ENCODE measurements at places on chromosomes 1 and 21.

- peak; percentile 14 for DNase-seq
- H3K27ac ChIP-seq = peak overlapping the region; percentile 55
- peaks cover 3% of the 10 kb centered on the region for H3K36me3 ChIP-seq
- no peaks in the 10 kb centered on the region for H3K27me3 ChIP-seq
- H3K4me1 ChIP-seq = peaks cover 40% of the 10 kb centered on the region
- H3K4me3 ChIP-seq = peak overlapping the region; percentile 46
Observed at GRCh38 chr1:235275223-235275622, 52.8 kb downstream of the ARID4B start.

DNA sequence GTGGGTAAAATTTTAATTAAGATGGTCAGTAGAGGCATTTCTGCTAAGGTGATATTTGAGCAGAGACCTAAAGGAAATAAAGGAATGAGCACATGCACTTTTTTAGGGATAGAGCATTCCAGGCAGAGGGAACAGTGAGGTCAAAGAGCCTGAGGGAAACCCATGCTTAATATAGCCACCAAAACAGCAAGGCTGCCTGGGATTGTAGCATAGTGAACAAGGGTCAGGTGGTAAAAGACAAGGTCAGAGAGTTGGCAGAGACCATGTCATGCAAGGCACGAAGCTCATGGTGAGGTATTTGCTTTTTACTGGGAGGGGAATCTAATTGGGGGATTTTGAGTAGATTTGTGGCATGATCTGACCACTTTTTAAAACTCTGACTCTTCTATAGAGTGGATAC is 344.6 kb upstream of the LRRC7 start:
- no peak overlapping the region for H3K4me3 ChIP-seq
- no peaks in the 10 kb centered on the region for H3K36me3 ChIP-seq
- no peaks in the 10 kb centered on the region for H3K27me3 ChIP-seq
- no peak for DNase-seq
- H3K4me1 ChIP-seq = no peaks in the 10 kb centered on the region

GRCh38 chr1:6128276-6129081 is 51.6 kb downstream of the CHD5 start:
- no peaks in the 10 kb centered on the region for H3K27me3 ChIP-seq
- DNase-seq = no peak
- H3K4me3 ChIP-seq = no peak overlapping the region
- no peak overlapping the region for H3K27ac ChIP-seq
- H3K4me1 ChIP-seq = no peaks in the 10 kb centered on the region
- no peaks in the 10 kb centered on the region for H3K36me3 ChIP-seq

DNA sequence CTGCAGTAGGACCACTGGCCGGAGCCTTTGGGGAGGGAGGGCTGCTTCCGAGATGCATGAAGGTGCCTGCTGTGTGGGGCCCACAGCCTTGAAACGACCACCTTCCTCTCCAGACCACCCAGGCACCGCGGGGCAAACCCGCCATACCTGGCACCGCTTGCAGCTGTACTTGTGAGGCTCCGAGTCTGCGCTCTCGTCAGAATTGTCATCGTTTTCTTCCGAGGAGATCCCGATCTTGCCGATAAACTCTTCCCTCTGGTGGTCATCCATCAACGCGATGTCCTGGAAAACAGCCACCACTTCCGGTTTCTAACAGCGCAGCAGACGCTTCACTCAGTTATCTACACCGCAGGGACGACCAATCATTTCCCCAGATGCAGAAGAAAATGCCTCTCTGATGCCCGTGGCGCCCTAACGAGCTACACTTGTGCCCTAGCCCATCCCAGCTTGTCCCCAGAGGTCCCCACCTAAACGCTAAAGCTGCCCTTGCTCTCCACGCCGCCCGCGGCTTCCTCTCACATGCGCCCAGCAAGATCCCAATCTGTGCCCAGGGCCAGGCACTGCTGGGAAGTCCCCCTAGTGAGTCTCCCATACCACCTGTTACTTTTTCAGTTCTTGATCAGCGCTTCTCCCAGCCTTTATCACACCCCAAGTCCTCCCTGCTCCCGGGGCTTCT is 55.0 kb upstream of the RIPK4 start:
- no peak overlapping the region for H3K27ac ChIP-seq
- H3K4me1 ChIP-seq = no peaks in the 10 kb centered on the region
- H3K27me3 ChIP-seq = no peaks in the 10 kb centered on the region
- no peak overlapping the region for H3K4me3 ChIP-seq
- H3K36me3 ChIP-seq = no peaks in the 10 kb centered on the region

DNA sequence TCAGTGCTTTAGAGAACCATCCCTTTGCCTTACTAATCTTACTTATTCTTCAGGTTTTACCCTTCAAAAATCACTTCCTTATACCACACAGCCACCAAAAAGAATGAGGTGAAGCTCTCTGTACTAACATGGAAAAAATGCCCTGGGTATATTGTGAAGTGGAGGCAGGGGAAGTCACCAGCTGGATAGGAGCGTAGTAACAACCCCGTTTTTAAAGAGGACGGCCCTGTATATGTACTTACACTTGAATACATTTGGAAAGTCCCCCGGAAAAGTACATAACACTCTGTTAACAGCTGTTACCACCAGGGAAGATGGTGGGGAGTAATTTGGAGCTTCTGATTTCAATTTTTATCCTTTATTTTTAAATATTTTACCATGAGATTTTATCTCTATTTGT is 28.2 kb upstream of the KHDRBS1 start:
- no peaks in the 10 kb centered on the region for H3K27me3 ChIP-seq
- H3K36me3 ChIP-seq = peaks cover 1% of the 10 kb centered on the region
- peaks cover 50% of the 10 kb centered on the region for H3K4me1 ChIP-seq
- no peak for DNase-seq

DNA sequence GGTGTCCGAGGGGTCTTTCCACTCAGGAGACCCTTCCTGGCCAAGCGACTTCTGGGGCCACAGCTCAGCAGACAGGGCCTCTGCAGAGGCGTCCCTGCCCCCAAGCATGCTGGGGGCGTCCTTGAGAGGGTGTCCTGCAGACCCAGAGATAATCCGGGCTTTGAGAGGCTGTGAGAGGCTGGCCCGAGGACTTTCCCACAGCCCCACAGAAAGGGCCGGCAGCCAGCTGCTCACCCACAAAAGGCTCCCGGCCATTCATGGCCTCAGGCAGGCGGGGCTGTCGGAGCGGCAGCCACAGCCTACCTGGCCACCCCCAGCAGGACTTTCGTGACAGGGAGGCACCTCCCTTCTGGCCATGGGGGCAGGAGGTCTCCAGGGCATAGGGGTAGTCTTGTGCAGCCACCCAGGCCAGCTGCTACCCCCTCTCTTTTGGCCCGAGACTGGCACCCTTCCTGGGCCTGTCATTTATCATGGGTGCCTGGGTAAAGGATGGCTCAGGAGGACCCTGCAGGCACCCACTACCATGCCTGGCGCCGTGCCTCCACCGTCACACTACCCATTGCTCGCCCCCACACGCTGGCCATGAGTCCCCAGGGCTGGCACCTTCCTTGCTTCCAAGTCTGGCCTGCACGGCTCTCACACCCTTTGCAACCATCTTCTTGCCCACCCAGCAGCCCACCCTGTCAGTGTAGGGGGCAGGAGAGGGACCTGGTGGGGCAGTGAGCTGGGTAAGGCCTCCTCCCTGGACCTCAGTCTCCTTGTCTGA is 11.1 kb upstream of the TNFRSF14 start:
- H3K27me3 ChIP-seq = peaks cover 7% of the 10 kb centered on the region
- no peak overlapping the region for H3K4me3 ChIP-seq
- peaks cover 13% of the 10 kb centered on the region for H3K4me1 ChIP-seq
- H3K27ac ChIP-seq = no peak overlapping the region

- peaks cover 42% of the 10 kb centered on the region for H3K36me3 ChIP-seq
- no peak overlapping the region for H3K27ac ChIP-seq
- DNase-seq = no peak
- H3K27me3 ChIP-seq = no peaks in the 10 kb centered on the region
- H3K4me3 ChIP-seq = no peak overlapping the region
Observed at GRCh38 chr1:89615676-89616598, 17.0 kb upstream of the LRRC8C start.

DNA sequence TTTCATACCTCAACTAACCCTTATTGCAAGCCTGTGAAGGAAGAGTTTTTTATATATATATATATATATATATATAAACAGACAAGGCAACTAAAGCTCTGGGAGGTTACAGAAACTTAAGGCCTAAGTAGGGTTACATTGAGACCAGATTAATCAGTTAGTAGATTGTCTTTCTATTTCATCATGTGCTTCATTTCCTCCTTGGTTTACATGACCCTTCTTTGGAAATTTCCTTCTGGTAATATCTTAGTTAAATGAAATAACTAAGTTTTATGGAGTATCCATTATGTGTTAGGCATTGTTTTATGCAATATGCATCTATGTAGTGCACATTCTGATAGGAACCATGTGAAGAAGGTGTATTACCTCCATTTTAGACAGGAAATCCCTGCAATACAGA is 112.7 kb downstream of the FGGY start:
- no peak overlapping the region for H3K27ac ChIP-seq
- DNase-seq = no peak
- no peaks in the 10 kb centered on the region for H3K36me3 ChIP-seq
- H3K4me3 ChIP-seq = no peak overlapping the region
- peaks cover 3% of the 10 kb centered on the region for H3K4me1 ChIP-seq
- H3K27me3 ChIP-seq = no peaks in the 10 kb centered on the region

- no peaks in the 10 kb centered on the region for H3K27me3 ChIP-seq
- no peak overlapping the region for H3K4me3 ChIP-seq
- H3K4me1 ChIP-seq = peaks cover 24% of the 10 kb centered on the region
- no peak overlapping the region for H3K27ac ChIP-seq
- H3K36me3 ChIP-seq = peaks cover 2% of the 10 kb centered on the region
Observed at GRCh38 chr1:59480188-59480888, 183.4 kb downstream of the FGGY start.

GRCh38 chr21:40331172-40331571 is 463.9 kb downstream of the PCP4 start:
- H3K4me3 ChIP-seq = no peak overlapping the region
- DNase-seq = no peak
- no peaks in the 10 kb centered on the region for H3K4me1 ChIP-seq
- no peaks in the 10 kb centered on the region for H3K36me3 ChIP-seq
- no peaks in the 10 kb centered on the region for H3K27me3 ChIP-seq

DNA sequence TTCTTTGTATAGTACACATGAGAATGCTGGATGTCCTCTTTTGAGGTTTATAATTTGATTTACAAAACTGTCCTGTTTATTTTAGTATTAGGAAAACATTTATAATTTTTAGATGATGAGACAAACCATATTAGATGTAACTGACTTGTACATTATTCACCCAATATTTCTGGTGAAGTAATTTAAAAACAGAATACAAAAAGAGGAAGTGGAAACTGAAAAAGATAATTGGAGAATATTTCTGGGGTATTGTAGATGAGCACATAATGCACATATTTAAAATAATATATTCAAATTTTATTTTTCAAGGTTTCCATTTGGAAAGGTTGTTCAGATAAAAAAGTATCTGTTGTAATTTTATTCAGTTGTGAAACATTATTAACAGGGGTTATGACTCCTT is 40.7 kb downstream of the XPR1 start:
- H3K36me3 ChIP-seq = peaks cover 28% of the 10 kb centered on the region
- H3K27ac ChIP-seq = no peak overlapping the region
- DNase-seq = no peak
- H3K27me3 ChIP-seq = no peaks in the 10 kb centered on the region
- H3K4me3 ChIP-seq = no peak overlapping the region

- no peak for DNase-seq
- no peaks in the 10 kb centered on the region for H3K27me3 ChIP-seq
- no peak overlapping the region for H3K27ac ChIP-seq
Observed at GRCh38 chr1:3630161-3630611, 5.4 kb downstream of the TPRG1L start.

- peak; percentile 22 for DNase-seq
- peak overlapping the region; percentile 77 for H3K4me3 ChIP-seq
- H3K36me3 ChIP-seq = no peaks in the 10 kb centered on the region
- H3K27ac ChIP-seq = no peak overlapping the region
Observed at GRCh38 chr1:23167353-23168078, 1.1 kb downstream of the LUZP1 start.

- peaks cover 7% of the 10 kb centered on the region for H3K27me3 ChIP-seq
- no peak overlapping the region for H3K27ac ChIP-seq
- DNase-seq = no peak
- H3K36me3 ChIP-seq = peaks cover 2% of the 10 kb centered on the region
Observed at GRCh38 chr1:182690886-182691443, 6.6 kb upstream of the RGS8 start.

DNA sequence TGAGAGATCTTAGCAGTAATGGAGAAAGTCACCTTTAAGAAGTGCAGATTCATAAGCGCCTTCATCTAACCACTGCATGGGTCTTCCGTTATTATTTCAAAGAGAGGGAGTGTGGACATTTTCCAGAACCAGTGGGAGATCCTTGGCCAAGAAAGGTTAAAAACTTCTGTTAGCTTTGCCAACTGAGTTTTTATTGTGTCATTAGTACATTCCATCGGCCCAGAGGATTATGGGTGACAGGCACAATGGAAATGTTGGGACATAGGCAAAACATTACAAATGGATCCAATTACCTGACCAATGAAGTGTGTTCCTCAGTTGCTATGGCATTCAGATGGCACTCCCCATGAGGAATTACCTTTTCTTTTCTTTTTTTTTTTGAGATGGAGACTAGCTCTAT is 115.5 kb downstream of the PPIAL4G start:
- DNase-seq = no peak
- H3K36me3 ChIP-seq = no peaks in the 10 kb centered on the region
- H3K4me1 ChIP-seq = peaks cover 48% of the 10 kb centered on the region
- peaks cover 3% of the 10 kb centered on the region for H3K27me3 ChIP-seq
- no peak overlapping the region for H3K27ac ChIP-seq

DNA sequence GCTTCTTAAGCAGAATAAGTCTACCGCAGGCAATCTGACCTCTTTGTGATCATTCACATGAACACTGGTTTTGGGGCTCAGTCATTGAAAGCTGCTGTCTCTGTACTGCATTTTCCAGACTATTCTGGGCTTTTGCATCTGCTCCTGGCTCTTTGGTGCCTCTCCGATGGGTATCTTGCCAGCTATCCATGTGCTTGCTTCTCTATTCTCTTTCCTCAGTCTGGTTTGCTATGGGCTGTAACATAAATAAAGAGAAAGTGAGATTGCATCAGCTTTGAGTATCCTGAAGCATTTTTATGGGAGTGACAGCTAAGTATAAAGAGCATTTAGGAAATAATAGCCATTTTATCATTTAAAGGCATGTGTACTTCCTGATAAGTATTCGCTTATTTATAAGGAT is 70.7 kb downstream of the C1orf21 start:
- H3K36me3 ChIP-seq = no peaks in the 10 kb centered on the region
- H3K27me3 ChIP-seq = peaks cover 3% of the 10 kb centered on the region
- H3K4me3 ChIP-seq = no peak overlapping the region

- H3K36me3 ChIP-seq = peaks cover 6% of the 10 kb centered on the region
- H3K27me3 ChIP-seq = no peaks in the 10 kb centered on the region
- peak overlapping the region; percentile 96 for H3K27ac ChIP-seq
Observed at GRCh38 chr1:5994713-5995621, 2.7 kb upstream of the NPHP4 start.

- peaks cover 59% of the 10 kb centered on the region for H3K4me1 ChIP-seq
- H3K36me3 ChIP-seq = peaks cover 64% of the 10 kb centered on the region
- H3K27me3 ChIP-seq = peaks cover 1% of the 10 kb centered on the region
Observed at GRCh38 chr1:167515893-167516321, 2.4 kb downstream of the CD247 start.

- no peak for DNase-seq
- no peaks in the 10 kb centered on the region for H3K27me3 ChIP-seq
- no peaks in the 10 kb centered on the region for H3K4me1 ChIP-seq
- no peak overlapping the region for H3K27ac ChIP-seq
- H3K4me3 ChIP-seq = no peak overlapping the region
Observed at GRCh38 chr1:49465486-49466185, 558.1 kb downstream of the AGBL4 start.

All from T-helper 2 cell treated with Interferon-gamma antibody and Interleukin-4, amounts not matched to agents 5 μg/mL and 100 μg/mL, for 36 hours (primary cell).